Activated T-cell treated with anti-CD3 and anti-CD28 coated beads for 24 hours (primary cell): ENCODE measurements at places on chromosomes 6 and 20.
A peak's percentile ranks its signal among the peaks of the same experiment; 100 is the strongest.

- no peak for DNase-seq
These were observed 132.8 kb downstream of the EYA2 start for GRCh38 chr20:47027456-47027855.

DNA sequence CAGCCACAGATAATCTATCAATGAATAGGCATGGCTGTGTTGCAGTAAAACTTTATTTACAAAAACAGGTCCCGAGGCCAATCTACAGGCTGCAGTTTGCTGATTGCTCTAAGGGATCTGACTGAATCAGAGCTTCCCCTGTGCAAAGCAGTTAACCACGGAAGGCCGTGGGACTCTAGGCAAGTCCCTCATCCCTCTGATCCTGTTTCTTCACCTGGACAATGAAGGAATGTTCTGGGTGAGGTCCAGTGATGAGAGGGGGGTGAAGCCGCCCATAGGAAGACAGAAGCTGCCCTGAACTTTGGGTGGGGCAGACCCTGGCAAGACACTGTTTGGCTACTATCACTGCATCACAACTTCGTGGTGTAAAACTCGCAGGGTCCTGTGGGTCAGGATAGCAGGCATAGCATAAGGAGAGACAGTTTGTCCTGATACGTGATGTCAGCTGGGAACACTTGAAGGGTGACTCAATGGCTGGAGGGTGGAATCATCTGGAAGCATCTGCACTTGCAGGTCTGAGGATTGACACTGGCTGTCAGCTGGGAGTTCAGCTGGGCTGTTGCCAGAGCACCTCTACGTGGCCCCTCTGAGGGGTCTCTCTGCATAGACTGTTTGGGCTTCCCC is 33.3 kb upstream of the TGM2 start:
- no peak for DNase-seq

DNA sequence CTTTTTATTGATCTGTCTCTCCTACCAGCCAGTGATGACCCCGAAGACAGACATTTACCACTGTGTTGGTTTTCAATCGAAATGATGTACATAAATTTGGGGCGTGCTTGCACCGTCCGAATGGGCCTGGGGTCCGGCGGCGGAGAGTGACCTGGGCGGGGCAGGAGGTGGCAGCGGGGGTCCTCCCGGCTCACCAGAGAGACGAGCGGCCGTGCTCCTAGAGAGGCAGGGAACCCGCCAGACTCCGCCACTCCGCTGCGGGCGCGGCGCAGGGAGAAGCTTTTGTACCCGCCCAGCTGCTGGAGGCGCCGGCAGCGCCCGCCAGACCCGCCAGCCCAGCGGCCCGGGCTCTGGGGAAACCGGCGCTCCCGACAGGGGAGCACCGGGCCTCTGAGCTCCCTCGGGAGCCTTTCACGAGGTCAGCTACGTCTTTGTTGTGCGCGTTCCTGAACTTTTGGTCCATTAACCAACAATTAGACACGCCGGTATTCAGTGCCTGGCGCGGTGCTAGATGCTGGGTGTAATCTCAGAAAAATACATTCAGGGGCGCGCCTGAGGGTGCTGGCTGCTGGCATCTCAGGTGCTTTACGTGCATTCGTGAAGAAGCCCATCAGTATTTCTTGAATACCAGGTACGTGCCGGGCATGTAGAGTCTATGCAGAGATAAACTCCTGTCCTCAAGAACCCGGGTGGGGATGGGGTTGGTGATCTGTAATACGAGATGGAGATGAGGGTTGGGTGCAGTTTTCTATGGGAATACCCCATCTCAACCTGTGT is at the start of gene PGBD1:
Gene PGBD1 (plus strand): TSS at position 285 of the 777 bp plus-strand sequence. CDS start 2,242 bp downstream, outside the sequence.
- DNase-seq = peak; percentile 46

DNA sequence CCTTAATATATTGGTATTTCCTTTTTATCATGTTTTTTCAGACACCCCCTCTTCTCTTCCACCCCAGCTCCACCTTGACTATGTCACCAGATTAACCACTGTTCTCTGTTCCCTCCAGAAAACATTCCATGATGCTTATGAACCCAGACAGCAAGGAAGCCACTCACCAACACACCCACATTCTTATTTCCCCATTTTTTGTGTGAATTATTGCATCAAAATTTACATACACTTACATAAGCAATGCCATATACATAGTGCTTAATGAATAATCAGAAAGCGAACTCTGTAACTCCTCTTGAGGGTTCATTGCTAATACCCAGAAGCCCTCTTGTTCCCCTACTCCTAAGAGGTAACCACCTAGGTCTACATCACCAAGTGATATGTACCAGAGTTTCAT is 182.3 kb upstream of the CDYL start:
- no peak for DNase-seq

GRCh38 chr20:32484958-32485769 is 100.0 kb downstream of the NOL4L start:
- DNase-seq = peak; percentile 73

DNA sequence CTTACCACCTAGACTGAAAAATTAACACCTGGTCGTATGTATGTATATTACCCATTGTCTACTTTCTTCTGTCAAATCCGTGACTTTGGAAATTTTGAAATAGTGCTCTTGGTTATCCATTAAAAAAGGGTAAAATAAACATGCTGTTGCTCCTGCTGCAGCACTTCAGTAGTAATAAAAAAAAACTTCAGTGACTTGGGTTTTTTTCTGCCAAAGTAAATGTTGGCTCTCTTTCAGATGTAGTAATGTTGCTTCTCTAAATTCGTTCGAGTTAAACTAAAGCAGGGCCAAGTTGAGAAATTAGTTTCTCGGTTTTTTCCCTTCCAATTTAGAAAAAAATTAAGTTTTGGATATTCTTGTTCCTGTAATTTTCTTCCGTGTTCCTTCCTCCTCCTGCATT is 34.2 kb downstream of the JARID2 start:
- DNase-seq = no peak

GRCh38 chr20:872855-873520 is 39.5 kb downstream of the FAM110A start:
- DNase-seq = no peak

DNA sequence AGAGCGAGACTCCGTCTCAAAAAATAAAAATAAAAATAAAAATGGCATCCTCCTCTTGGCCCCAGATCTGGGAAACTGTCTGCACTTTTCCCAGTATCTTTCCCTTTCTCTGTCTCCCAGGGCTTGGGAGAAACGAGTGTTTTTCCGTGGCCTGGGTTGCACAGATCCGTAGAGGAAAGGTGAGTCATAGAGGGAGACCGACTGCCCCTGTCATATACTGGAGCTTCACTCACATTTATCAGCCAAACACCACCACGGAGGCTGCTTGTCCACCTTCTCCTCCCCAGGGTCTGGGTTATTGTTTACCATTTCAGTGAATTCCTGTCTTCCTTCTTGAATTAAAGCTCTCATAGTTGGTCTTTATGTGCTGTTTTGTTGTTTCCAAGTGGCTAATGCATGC is 31.9 kb upstream of the EIF2S2 start:
- DNase-seq = no peak

- DNase-seq = no peak
These were observed 35.0 kb downstream of the LRRC1 start for GRCh38 chr6:53829698-53830221.

DNA sequence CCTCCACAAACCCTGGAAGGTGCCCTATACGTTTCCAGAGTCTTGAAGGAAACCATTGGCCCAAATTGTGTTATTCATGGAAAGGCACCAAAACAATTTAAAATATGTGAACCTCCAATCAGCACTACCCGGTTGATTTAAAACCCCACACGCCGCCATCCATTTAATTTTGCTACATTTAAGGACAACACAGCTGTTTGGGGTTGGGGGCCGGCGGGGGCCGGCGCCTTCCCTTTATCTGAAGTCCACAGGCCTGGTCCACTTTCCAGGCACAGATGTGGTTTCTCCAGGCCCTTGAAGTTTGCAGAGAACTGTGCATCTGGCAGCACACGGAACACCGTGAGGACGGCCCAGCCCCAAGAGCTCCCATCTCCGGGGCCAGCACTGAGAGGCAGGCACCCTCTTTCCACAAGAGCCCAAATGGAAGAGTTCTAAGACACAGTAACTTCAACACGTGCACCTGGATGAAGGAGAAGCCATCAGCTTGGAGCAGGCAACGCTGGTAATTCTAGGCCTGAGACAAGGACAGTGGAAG is 16.8 kb upstream of the FRMD1 start:
- DNase-seq = no peak

- DNase-seq = no peak
These were observed 50.9 kb downstream of the GPR63 start for GRCh38 chr6:96786336-96786735.

DNA sequence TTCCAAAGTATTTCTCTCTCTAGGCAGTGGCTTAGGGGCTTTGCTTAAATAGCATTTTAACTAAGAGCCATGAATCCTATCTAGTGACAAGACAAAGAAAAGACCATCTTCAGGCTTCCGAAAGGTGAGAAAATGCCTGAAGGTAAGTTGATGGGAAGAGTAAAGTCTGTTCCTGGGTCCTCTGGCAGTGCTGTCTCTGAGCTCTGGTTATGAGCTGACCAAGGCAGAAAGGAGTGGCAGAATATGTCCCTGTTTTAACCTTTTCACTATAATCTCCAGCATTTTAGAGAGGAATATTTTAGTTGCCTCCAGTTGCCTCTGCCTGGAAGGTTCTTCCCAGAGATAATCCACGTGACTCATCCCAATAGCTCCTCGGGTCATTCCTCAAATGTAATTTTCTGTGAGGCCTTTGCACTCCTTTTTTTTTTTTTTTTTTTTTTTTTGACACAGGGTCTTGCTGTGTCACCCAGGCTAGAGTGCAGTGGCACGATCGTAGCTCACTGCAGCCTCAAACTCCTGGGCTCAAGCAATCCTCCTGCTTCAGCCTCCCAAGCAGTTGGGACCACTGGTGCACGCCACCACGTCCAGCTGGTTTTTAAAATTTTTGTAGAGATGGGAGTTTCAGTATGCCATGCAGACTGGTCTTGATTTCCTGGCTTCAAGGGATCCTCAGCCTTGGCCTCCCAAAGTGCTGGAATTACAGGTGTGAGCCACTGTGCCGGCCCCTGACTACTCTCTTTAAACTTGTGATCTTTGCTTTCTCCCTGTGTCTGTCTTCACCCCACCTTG is 3.7 kb upstream of the ARMH2 start:
- no peak for DNase-seq

DNA sequence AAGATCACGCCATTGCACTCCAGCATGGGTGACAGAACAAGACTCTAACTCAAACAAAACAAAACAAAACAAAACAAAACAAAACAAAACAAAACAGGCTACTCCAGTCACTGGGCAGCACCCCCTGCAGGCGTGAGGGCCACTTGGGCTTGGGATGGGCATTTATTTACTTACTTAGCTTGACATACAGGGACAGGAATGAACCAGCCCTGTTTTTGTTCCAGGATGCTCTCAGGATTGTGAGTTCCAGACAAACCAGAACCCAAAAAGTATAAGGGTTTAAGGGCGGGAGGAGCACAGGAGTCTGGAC is 4.0 kb upstream of the PTPN1 start:
- no peak for DNase-seq

DNA sequence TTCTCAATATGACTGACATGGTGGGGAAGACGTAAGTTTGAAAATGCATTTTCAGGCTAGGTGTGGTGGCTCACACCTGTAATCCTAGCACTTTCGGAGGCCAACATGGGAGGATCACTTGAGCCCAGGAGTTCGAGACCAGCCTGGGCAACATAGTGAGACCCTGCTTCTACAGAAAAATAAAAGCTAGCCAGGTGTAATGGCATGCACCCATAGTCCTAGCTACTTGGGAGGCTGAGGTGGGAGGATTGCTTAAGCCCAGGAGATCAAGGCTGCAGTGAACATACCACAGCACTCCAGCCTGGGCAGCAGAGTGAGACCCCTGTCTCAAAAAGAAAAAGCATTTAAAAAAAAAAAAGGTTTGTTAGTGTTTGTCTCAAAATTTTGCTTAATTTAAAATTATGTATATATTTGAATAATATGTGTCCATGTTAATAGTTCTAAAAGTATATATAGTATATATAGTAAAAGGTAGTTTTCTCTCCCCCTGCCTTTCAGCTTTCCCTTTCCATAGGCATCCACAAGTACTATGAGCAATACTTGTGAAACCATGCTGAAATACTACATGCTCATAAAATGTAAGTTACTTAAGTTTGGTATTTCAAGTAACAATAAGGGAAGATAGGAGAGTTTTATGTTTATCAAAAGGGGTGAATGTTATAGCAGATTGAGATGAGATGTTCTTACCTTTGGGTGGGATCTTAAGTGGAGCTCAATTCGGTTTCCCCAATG is 15.1 kb downstream of the PTPRA start:
- DNase-seq = no peak

GRCh38 chr6:150235218-150235617 is 92.4 kb downstream of the PPP1R14C start:
- DNase-seq = no peak
